GM23338 (cell line): ENCODE measurements at places on chromosomes 5 and 9. TPM values are rescaled to one million over a fixed set of nuclear protein-coding genes. Genes with fewer than 3 reads are reported as not detected.

The PCA3 gene
- 0.57 and 0.76 TPM in 2 replicates for polyA plus RNA-seq

The OR1J2 gene
- polyA plus RNA-seq: not detected in 2 replicates

The LAMC3 gene
- polyA plus RNA-seq: 8.2 and 9.0 TPM in 2 replicates

The ADCY2 gene
- 20.0 and 23.8 TPM in 2 replicates for polyA plus RNA-seq

The SPEF2 gene
- 0.21 and 0.28 TPM in 2 replicates for polyA plus RNA-seq

The DBH gene
- polyA plus RNA-seq: 0.08 and 0.26 TPM in 2 replicates

The ADRB2 gene
- 0.42 and 0.44 TPM in 2 replicates for polyA plus RNA-seq

The GLRA1 gene
- not detected in 2 replicates for polyA plus RNA-seq

The IRX4 gene
- polyA plus RNA-seq: 0.70 and 0.82 TPM in 2 replicates

The GMCL2 gene
- polyA plus RNA-seq: not detected in 2 replicates

The PRRX2 gene
- 5.6 and 5.8 TPM in 2 replicates for polyA plus RNA-seq

The ANKRD18A gene
- 4.7 and 6.9 TPM in 2 replicates for polyA plus RNA-seq

The LOX gene
- 1.1 and 1.5 TPM in 2 replicates for polyA plus RNA-seq

The FREM1 gene
- polyA plus RNA-seq: 0.78 and 0.94 TPM in 2 replicates

The CORO2A gene
- 12.9 TPM in 2 replicates for polyA plus RNA-seq

The TMEFF1 gene
- 6.6 and 12.8 TPM in 2 replicates for polyA plus RNA-seq

The GFRA3 gene
- polyA plus RNA-seq: 1.1 and 1.2 TPM in 2 replicates

The PAXX gene
- 86.0 and 88.3 TPM in 2 replicates for polyA plus RNA-seq

The FOXD4 gene
- not detected in 2 replicates for polyA plus RNA-seq

The GGTA1 gene
- 0.16 and 0.17 TPM in 2 replicates for polyA plus RNA-seq

The CPEB4 gene
- polyA plus RNA-seq: 4.7 and 5.9 TPM in 2 replicates

The SLC9A3 gene
- polyA plus RNA-seq: 0.39 and 0.75 TPM in 2 replicates

The TTC16 gene
- polyA plus RNA-seq: not detected in 2 replicates

The PTGS1 gene
- polyA plus RNA-seq: 0.10 and 0.48 TPM in 2 replicates

The TNC gene
- 0.89 and 1.0 TPM in 2 replicates for polyA plus RNA-seq

The SYK gene
- 1.5 and 2.2 TPM in 2 replicates for polyA plus RNA-seq

The SV2C gene
- polyA plus RNA-seq: 0.05 and 0.12 TPM in 2 replicates
